ENCODE measurements at places on chromosomes 4 and X.

DNA sequence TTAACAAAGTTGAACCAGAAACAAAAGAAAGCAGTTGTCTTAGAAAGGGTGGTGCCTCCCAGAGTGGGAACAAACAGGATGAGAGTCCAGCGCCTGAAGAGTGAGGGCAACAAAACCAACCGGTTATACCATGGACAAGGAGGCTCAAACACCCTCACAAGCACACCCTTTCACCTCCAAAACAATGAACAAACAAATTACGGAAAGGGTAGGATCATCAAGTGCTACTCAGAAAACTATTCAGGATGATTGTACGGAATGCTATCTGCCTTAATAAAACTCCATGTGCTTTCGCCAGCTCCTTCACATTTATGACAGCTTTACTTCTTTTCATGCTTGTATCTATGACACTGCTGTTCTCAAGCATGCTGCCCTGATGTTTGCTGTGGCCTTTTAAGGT lies 26.8 kb downstream of the SLC39A8 start:
- no peak for DNase-seq

GRCh38 chr4:176357359-176358082 lies 37.8 kb downstream of the SPCS3 start:
- DNase-seq: no peak

DNA sequence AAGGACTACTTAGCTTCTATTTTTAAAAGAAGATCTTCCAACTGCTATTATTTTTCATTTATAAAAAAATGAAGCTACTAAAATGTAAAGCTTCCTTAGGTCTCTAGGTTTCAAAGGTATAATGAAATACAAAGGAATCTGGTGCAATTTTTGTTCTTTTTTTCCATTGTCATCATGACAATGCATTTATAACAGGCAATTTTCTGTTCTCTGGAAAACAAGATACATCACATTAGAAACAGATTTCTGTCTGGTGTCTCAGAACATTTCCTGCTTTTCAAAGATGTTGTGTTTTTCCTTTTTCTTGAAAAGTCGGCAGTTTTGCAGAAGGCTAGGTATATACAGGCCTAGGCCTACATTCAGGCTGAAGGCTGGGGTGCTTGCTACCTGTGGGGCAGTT lies 63.6 kb upstream of the ATP8A1 start:
- DNase-seq: no peak

- DNase-seq: no peak
These were observed 173.2 kb upstream of the FAM9B start for GRCh38 chrX:9207142-9207541.

DNA sequence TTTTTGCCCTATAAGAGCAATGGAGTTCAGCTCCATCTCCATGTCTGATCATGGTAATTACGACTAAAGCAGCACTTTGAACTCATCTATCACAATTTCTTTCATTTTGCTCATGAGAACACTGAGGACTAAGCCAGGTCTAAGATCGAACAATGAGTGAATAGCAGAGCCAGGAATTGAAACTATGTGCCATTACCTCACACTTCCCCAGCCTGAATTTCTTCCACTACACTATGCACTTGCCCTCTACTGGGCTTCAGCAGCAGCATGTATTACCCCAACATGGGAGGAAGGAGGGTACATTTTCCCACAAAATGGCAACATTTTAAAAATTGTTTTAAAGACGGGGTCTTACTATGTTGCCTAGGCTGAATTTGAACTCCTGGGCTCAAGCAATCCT lies 274.7 kb upstream of the FGF13 start:
- no peak for DNase-seq

GRCh38 chr4:139789096-139789654 lies 123.6 kb downstream of the MGST2 start:
- no peak for DNase-seq

GRCh38 chr4:182367153-182367552 lies 124.0 kb downstream of the TENM3 start:
- no peak for DNase-seq

- no peak for DNase-seq
These were observed 13.3 kb downstream of the CXCR3 start for GRCh38 chrX:71604796-71605568.

DNA sequence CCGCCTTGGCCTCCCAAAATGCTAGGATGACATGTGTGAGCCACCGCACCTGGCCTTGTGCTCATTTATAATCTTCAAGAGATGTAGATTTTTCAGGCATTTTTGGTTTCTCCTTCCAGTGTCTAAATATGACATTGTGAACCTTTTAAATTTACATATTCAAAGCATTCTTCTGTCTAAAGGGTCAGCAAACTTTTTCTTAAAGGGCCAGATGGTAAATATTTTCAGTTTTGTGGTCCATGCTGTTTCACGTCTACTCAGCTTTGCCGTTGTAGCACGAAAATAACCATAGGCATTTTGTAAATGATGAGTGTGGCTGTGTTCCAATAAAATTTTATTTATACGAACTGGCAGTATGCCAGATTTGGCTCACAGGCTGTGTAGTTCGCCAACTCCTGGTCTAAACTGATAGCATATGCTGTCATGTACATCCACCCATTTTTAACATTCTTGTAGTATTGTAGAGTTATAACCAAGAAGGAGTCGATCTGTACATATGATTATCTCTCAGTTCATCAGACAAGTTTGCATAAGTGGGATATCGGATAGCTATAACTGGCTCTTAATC lies 12.7 kb upstream of the GCNA start:
- no peak for DNase-seq

GRCh38 chr4:157217708-157218107 lies 2.8 kb upstream of the GRIA2 start:
- DNase-seq: no peak

Measured in stimulated activated CD4-positive, alpha-beta T cell treated with anti-CD3 and anti-CD28 coated beads, Interleukin-12 subunit alpha, Interleukin-12 subunit beta, amount 100 ng/mL, for 4 hours (primary cell).